ENCODE measurements at places on chromosomes 12 and 14.

DNA sequence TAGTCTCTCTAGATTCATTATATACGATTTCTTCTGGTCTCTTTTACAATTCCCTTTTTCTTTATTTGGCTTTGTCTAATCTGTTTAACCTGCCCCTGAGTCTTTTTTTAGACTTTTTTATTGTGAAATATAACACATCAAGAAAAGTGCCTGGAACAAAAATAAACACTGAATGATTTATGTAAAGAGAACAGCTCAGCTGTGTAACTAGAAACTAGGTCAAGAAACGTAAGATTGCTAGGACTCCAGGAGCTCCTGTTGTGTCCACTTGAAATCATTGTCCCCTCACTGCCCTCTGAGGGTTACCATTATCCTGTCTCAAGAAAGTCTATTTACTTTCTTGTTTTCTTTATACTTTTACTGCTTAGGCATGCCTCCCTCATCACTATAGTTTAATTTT, 23.1 kb downstream of the EXD2 start:
- DNase-seq = no peak

- no peak for DNase-seq
Observed at GRCh38 chr14:20853042-20853441, 38.1 kb upstream of the RNASE3 start.

- DNase-seq = no peak
Observed at GRCh38 chr12:106709068-106709511, 65.4 kb upstream of the RIC8B start.

DNA sequence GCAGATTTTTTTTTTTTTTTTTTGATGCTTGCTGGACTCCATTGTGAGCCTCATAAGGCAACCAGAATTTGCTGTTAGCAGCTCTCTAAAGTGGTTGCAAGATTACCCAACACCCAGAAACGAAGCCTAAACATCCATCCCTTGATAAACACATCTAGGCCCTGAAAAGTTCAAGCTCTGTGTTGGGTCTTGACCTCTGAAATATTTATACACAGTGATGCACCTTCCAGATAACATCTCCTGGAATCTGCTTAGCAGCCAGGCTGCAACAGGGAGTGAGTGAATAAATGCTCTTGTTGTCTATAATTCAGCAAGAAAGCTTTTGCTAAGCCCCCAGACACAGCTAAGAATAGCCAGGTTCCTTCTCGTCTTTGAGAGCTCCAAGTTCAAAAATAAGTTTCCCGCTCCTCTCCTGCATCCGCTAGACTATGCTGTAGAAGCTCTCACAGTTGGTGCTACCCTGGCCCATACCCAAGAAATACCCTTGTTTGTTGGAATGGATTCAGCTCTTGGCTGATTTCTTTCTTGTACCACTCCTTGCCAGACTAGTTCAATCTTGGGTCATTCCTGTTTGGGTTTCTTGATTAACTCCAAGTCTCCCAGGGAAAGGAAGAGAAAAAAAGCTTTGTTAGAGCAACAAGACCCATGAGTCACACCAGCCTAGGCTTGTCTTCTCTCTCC, 610.6 kb upstream of the TBX3 start:
- no peak for DNase-seq

DNA sequence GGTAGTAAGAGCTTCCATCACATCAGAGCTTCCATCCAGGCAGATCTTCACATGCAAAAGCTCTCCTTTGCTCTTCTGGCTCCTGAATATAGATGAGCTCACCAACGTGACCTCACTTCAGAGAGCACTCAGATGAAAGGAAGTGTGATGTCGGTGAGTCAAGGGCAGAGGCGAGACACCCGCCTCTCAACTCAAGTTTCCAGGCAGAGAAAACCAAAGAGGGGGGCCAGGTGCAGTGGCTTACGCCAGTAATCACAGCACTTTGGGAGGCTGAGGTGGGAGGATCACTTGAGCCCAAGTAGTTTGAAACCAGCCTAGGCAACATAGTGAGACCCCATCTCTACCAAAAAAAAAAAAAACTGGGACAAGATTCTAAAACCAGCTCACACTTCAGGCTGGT, 126.9 kb downstream of the DUSP6 start:
- DNase-seq = no peak

GRCh38 chr12:47698055-47698454, 7.8 kb downstream of the RPAP3 start:
- no peak for DNase-seq

DNA sequence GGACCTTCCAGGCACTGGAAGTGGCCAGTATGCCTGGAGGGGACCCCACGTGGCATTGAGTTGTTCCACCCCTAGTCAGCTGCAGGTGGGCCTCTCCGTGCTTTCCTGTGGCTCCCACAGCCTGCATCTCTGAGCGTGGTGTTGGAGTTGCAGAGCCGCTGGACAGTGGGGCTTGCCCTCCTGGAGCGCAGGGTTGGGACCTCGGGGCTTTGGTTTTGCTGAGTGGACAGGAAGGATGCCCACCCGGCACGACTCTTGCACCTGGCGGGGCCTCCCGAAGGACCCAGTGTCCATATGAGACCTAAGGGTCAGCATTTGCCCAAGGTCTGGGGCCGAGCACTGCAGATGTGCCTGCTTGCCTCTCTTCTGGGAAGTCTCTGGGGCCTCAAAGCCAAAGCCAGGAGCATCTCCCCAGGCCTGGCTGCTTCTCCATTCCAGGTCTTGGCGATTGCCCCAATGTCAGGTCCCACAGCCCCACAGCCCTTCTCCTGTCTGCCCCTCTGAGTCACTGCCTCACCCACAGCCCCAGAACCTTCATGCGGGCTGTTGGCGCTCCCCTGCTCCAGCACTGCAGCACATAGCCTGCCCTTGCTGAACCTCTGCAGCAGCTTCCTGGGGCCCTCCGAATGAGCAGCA, 1.5 kb downstream of the PACS2 start:
- no peak for DNase-seq

DNA sequence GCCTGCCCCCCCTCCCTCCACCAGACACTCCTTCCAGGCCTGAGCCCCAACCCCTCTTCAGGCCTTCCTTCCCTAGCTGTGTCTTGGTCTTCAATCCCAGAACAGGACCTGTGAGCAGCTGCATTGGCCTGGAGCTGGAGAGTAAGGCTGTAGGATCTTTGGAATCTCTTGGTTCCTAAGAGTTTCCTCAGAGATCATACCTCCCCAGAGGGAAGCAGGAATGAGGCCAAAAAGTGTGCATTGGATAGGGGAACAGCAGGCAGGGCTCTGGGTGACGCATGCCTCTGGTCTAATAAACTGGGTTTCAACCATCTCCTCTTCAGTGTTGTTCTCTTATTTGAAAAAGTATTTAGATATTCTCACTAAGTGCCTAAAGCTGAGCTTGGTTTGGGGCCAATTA, 1.8 kb upstream of the SMARCD1 start:
- no peak for DNase-seq

DNA sequence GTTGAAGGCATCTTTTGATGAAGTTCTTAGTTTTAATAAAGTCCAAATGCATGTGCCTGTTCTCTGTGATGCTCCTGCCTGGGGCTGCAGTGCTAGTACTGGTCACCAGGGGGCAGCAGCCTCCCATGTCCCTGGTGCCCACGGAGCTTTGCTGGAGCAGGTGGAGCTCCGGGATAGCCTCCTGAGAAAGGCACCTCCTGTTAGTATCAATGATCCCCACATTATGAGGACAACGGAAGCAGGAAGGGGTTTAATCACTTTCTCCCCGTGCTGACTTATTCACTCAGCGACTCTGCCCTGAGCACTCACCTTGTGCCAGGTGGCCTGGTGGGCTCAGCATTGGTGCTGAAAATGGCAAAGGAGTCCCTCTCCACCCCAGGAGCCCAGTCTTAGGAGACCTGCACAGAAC, 123.0 kb upstream of the PZP start:
- DNase-seq = no peak

DNA sequence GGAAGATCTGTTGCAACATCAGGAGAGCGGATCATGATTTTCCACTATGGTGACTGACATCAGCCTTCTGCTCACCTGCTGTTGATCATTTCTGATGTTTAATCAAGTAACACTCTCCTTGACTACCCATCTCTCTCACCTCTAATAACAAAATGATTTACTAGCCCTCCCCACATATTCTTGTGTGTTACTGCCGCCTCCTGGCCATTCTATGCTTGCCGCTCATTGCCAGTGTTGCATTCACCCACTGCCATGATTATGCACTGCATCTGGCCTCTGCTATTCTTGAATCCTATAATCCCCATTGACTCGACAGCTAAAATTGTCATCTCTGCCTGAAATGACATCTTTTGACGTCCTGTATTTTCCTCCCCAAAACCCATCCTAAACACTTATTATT, 113.8 kb downstream of the RERGL start:
- no peak for DNase-seq

DNA sequence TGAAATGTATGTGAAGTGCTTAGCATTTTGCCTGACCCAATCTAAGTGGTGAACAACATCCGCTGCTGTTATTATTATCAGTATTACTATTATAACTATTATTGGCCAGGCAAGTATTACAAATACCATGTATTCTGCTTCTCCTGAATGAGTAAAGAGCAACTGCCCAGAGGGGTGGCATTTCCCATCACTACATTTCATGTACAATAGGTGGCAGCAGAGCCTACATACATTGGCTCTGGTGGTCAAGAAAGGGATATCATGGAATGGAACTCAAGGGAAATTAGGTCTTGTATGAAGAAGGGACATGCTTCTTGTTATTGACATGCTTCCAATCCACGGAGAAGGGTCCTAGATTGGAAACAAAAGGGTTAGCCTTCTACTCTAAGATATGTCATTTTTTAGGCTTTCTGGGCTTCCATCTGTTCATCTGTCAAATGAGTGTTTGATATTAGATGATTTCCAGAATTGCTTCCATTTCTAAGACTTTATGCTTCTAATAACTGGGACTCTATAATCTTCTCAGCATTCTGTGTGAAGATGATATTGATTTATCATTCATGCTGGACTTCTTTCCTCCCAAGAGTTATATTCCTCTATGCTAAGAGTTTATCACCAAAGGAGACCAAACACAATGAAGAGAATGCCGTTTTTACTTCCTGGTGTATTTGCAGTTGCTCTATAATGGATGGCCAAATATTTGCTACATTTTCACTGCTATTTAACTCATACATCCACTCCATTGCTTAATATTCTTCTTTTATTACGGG, 239.1 kb downstream of the SSPN start:
- DNase-seq = peak; percentile 32

DNA sequence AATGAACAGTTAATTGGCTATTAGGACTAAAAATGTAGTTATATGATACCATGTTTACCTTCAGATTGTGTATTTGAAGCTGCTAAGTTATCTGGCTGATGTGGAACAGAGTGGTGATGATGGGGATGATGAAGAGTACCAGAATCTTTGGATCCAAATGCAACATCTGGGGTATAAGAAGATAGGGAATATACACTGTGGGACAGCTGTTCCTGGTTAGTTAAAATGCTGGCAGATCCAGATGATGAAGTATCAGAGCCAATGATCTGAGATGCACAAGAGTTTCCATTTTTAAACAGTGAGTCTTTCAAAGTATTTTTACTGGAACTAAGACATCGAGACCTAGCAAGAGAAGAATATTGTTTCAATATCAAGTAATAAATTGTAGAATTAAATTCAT, 31.6 kb downstream of the SENP1 start:
- no peak for DNase-seq

DNA sequence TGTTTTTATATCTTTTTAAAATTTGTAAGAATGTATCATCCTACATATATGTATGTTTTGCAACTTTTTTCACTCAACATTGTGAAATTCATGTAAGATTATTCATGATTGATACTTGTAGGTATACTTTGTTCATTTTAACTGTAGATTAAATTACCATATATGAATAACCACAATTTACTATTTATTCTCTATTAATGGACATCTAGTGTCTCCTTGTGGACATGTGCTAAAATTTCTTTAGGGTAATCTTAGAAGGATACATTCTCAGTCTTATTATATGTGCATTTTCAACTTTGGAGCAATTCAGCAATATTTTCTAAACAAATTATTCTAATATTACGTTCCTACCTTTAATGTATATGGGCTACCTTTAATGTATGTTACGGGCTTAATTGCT, 192.4 kb downstream of the FUT8 start:
- DNase-seq = no peak

GRCh38 chr12:27094726-27095125, 12.3 kb upstream of the C12orf71 start:
- no peak for DNase-seq

- no peak for DNase-seq
Observed at GRCh38 chr12:57781244-57781643, 1.3 kb upstream of the TSFM start.

DNA sequence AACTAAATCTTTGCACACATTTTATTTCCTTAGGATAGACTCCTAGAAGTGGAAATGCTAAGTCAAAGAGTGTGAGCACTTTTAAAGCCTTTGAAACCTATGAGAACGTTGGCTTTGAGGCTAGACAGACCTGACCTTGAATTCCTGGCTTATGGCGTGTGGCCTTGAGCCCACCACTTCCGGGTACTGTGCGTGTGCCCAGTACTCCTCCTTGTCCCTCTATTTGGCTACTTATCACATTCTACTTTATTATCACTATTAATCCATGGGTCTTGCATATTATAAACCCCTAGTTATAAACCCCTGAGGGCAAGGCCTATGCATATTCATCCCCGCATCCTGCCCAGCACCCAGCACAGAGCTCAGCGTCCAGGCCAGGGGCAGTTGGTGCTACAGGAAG, 26.0 kb upstream of the CD27 start:
- no peak for DNase-seq

GRCh38 chr12:82029936-82030335, 270.8 kb upstream of the PPFIA2 start:
- DNase-seq = no peak

DNA sequence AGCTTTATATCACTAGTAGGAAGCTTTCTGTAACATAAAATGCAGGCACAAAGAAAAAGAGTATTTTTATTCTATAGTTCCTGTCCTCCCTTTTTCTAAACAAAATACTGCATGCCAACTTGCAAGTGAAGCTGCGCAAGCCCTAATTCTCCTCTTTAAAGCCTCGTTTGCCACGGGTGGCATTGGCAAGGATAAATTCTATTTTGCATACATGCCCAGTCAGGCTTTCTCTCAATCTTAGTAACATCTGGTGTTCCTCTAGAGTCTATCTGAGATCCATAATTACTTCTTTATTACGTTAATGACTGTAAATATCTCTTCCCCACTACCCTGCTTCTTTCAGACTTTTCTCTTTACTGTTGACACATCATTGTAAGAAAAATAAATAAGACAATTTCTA, 97.1 kb upstream of the DAAM1 start:
- no peak for DNase-seq

DNA sequence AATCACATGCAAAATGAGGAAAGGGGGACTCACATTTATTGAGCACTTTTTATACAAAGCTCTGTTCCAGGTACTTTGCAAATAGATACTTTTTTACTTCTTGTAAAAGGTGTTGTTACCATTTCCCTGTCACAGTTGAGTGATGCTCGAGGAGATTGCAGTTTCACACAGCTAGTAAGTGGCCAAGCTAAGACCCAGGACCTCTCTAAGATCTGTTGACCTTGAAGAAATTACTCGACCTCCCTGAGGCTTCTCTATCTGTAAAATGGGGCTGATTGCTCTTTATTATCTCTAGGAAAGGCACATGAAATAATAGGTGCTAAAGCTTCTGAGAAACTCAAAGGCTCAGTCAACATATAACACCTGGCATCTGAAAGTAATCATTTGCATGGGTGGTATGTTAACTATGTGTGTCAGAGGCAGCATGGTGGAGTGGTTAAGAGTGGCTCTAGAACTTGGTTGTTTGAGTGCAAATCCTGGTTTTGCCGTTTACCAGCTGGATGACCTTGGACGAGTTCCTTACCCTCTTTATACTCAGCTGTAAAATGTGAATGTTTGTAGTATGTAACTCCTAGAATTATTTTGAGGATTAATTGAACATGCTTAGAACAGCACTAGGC, 41.5 kb downstream of the IFT81 start:
- peak; percentile 34 for DNase-seq

- DNase-seq = no peak
Observed at GRCh38 chr12:78571953-78572352, 292.6 kb upstream of the SYT1 start.

- no peak for DNase-seq
Observed at GRCh38 chr14:36653962-36654793, 7.5 kb upstream of the PAX9 start.
